ENCODE measurements at places on chromosomes 11 and 22.

- DNase-seq, result no peak
Measured at GRCh38 chr11:11827272-11827671, 14.5 kb upstream of the USP47 start.

- DNase-seq, result no peak
Measured at GRCh38 chr22:21077884-21078508, 32.2 kb downstream of the LRRC74B start.

- DNase-seq, result no peak
Measured at GRCh38 chr11:20159466-20160381, 551 bp downstream of the DBX1 start.

DNA sequence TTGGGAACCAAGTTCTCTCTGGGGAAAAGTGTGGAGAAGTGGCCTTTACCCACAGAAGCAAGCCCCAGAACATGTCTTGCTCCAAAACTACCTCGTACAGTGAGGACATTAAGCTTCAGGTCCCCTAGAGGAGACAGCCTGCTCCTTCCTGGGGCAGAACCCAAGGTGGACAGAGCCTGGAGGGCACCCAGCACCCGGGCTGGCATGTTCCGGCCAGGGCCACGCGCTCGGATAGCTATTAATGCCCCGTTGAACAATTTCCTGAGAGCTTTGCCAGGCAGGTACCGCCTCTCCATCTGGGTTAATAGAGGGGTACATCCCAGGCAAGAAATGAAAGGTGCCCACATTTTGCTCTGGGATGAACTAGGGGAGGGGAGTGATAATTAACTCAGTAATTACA lies 169.0 kb upstream of the GRK3 start:
- DNase-seq, result no peak

- no peak for DNase-seq
Measured at GRCh38 chr11:61091373-61092279, 10.7 kb upstream of the CD5 start.
